ENCODE measurements at places on chromosomes 11 and 22.

DNA sequence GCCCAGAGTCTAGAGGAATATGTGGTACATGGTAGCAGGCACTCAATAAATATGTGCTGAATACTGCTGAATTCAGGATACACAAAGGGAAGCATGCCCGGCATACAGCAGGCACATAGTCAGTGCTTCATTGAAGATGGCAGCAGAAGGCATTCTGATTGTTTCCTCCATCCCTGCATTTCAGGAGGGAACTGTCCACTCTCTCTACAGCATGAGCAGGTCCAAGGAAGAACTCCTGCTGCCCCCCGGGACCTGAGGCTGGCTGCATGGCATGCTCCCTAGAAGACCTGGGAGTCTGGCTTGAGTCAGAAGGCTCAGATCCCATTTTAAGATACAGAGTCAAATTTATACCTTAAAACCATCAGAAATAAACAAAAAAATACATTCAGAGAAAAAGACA lies 319.3 kb upstream of the NARS2 start:
- no peak for DNase-seq

DNA sequence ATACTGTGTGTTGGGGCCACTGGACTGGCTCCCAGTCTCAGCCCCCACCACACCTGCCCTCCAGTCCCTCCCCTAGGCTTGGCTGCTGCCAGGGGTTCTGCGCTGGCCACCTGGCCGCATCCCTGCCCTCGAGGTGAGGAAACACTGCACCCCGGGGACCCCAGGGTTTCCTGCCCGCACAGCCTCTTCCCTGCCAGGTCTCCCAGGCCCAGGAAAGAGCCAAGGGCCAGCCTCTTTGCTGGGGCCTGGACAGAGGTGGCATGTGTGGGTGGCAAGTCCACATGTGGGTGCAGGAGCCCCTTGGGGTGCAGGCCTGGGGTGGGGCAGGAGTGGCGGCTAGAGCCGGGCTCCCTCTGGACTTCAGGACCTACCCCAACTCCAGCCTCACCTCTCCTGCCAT lies 2.5 kb downstream of the EPS8L2 start:
- no peak for DNase-seq

DNA sequence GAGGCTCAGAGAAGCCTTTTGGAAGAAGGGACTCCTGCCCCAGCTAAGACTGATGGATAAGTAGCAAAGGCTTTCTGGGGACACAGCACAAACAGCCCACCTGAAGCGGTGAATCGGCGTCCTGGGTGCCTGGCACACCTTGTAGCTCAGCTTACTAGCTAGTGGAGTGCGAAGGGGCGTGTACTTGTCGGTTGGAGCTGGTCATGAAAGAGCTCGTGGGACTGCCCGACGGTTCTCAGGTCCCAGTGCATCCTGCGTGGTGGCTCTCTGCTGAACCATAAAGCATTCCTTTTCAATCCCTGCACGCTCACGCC lies 690 bp upstream of the UVRAG start:
- no peak for DNase-seq

- no peak for DNase-seq
Observed at GRCh38 chr11:86136538-86136937, 67.7 kb upstream of the PICALM start.

DNA sequence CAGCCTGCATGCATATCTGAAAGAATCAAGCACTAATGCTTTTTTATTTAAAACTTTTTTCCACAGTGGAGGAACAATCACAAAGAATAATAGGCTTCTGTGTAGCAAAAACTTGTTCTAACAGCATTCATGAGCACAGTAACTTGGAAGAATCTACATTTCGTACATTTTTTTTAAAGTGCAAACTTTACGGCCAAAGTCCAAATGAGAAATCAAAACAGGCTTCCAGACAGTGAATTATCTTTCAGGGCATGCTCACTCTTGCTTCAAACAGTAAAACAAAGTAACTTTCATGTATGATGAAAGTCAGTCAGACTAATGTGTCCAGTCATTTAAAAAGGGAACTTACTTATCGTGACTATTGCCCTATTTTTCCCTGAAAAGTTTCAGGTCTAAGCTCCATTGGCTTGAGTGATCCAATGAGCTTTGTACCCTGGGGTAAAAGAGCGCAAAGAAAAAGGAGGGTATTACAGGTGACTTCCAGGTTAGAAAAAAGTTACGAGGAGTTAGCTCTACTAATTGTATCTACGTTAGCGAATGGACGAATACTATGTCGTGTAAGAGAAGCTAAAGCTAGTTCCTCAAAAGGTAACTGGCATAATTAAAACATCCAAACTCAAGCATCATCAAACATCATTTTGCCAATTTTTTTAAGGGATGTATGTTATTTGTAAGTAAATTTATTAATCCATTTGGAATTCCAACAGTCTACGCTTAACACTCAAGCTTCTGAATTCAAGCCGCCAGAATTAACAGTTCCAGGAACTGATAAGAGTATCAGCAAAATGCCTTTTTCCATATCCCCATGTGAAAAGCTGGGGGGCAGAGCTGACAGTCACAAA lies 1.7 kb downstream of the PICALM start:
- no peak for DNase-seq

DNA sequence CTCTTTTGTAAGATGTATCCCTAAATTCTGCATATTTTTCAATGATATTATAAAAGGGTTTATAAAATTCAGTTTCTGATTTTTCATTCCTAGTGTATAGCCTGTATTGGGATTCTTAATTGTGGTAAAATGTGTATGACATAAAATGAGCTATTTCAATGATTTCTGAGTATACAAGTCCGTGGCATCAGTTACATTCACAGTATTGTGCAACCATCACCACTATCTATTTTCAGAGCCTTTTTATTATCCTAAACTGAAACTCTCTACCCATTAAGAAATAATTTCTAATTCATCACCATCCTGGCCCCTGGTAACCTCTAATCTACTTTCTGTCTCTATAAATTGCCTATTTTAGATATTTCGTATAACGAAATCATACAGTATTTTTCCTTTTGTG lies 39.8 kb downstream of the EIF3F start:
- no peak for DNase-seq

DNA sequence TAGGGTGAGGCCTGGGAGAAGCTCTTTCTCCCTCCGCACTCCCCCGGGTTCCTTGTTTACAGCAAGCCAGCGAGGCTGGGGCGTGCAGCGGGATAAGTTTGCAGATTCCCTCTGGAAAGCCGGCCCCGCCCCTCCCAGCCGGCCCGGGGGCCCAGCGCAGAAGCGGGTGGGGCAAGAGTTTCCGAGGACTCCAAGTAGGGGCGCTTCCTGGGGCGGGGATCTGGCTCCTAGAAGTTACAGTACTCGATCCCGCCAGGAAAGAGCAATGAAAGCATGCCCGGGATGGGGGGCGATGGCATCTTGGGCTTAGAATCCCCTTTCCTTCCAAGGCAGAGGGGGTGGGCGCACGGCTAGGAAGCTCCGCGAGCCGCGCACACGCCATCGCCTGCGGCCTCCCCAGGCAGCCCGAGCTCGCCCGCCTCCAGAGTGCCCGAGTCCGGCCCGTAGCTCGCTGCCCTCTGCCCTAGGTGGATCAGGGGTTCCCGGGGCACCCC lies 385 bp downstream of the TST start:
- DNase-seq = no peak

DNA sequence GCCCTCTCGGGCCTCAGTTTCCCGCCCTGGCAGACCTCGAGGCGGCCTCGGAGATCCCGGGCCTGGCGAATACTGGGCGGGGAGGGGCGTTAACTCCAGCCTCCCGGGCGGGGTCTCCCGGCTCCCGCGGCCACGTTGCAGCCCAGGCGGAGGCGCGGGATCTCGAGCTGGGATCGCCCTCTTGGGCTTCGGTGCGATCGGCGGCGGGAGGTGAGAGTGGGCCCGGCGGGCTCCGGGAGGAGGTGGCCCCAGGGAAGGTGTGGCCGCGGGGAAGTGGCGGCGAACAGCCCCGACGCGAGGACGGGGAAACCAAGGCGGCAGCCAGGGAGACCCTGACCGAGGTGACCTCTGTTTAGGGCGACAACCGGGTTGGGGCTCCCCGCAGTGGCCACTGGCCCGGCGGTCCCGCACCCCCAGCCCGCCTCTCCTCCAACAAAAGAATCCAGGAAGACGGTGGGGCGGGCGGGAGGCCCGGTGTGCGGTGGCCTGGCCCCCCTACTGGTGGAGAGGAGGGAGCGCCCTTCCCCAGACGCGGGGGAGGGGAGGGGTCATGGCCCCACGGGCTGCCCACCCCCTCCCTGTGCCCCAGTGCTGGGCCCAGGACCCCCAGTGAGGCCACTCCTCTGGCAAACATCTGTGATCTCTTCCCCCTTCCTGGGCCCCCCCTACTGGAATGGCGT lies at the start of gene PHETA2:
Gene PHETA2 (plus strand): TSS at position 117 of the 680 bp plus-strand sequence. CDS start 3,046 bp downstream, outside the sequence.
- peak; percentile 32 for DNase-seq

DNA sequence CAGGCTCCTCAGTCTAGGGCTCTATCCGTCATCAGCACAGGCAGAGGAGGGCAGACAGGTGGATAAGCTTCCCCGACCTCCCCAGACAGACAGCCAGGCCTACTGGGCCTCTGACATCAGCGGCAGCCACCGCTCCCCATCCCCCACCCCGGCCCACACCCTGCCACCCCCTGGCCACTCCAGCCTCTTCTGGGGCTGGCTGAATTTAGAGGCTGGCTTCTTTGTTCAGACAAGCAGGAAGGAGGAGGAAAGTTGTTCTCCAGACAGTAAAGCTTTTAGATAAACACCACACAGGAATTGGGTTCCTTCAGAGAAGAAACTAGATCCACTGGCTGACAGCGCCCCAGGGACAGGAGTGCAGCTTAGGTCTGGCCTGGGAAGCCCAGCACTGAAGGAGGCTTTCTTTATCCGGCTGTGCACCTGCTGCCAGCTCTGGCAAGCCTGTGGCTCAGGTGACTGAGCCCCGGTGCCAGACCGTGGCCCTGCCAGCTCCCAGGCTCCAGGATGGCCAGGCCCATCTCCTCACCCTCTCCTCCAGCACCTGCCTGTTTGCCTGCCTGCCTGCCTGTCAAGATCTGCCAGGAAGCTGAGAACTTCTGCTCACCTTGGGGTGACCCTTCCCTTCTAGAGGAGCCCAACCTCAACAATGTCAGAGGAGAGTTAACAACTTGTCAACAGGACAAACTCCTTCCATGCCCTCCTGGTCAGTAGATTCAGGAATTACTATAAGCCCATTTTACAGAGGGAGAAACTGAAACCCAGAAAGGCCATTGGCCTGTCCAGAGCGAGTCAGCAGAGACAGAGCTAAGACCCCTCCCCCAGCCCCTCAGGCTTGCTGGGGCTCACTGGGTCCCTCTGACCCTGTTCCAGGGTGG lies 44.0 kb upstream of the KLHL35 start:
- no peak for DNase-seq

Data from stimulated activated CD4-positive, alpha-beta T cell treated with anti-CD3 and anti-CD28 coated beads, Interleukin-4, amount 100 ng/mL, for 48 hours (primary cell).